ENCODE measurements at places on chromosomes 1 and 21.
A peak's percentile ranks its signal among the peaks of the same experiment; 100 is the strongest.

GRCh38 chr1:193237381-193237978 is 51.1 kb upstream of the B3GALT2 start:
- DNase-seq, result no peak

- DNase-seq, result peak; percentile 73
Observed at GRCh38 chr21:34670220-34670961, 1.6 kb downstream of the CLIC6 start.

DNA sequence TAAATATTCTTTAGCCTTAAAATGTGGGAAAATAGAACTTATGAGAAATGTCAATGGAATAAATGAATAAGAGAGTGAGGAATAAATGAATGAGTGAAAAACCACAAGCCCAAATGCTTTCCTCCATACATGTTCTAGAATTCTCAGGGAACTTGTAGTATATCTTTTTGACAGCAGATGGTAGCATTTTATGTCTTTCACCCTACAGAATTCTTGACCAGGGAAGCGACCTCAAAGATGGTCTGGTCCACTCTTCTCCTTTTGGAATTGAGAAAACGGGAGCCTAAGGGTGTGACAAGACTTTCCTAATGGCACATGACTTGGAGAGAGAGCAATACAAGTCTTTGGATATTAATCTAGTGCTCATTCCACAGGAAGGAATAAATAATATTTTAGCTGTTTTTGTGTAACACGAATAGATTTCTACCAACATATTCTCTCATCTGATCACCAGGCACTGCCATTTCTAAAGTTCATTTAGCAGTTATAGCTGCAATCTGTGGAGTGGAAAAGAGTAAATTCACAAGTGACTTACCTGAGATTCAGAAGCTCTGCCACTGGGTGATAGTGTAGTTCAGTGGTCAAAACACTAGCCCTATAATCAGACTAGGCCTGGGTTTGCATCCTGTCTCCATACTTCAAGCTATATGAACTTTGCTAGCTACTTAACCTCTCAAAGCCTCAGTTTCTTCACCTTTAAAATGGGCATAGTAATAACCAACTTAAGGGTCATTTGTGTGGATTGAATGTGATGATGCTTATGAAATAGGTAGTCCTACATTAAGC is 15.0 kb upstream of the F5 start:
- peak; percentile 7 for DNase-seq

DNA sequence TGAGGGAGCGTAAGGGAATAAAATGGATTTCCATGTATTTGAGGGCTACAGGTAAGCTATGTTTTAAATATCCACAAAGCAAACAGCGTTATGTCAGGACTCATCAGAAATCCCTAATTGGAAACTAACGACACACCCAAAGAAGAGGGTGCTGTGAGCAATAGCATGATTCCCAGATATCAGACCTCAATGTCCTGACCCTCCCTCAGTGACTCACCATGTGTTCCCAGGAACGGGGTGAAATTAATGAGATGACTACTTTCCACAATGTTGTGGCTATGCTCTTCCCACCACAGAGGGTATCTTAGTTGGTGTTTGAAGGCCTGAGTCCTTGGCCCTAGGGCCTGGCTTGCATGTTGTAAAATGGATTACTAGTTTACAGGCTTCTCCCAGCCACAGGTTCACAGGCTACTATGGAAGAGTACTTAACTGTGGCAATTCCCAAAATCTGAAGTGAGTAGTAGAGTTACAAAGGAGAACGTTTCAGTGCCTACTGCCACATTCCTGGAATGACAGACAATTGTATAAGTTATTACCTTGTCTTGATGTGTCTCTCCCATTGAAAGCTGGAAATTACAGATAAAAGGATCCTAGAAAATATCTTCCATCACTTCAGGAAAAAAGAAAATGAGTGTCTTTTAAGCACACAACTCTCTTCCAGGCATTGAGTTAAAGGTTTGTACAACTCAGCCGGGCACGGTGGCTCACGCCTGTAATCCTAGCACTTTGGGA is 1.7 kb upstream of the KRTAP11-1 start:
- no peak for DNase-seq

GRCh38 chr1:15100121-15100879 is 53.2 kb upstream of the TMEM51 start:
- DNase-seq, result peak; percentile 93

GRCh38 chr1:207312604-207312920 is 8.9 kb upstream of the CD55 start:
- no peak for DNase-seq

- no peak for DNase-seq
Observed at GRCh38 chr1:90044346-90044745, 49.4 kb downstream of the ZNF326 start.

Measured in H7 (cell line).